ENCODE measurements at places on chromosomes 4 and X. TPM values are rescaled to one million over a fixed set of nuclear protein-coding genes. Genes with fewer than 3 reads are reported as not detected.

Gene NPY2R
- not detected for total RNA-seq

Gene ZCCHC12
- total RNA-seq, result not detected

Gene KLKB1
- total RNA-seq, result 0.48 TPM

Gene SPACA5B
- not detected for total RNA-seq

Gene RAB9B
- 0.37 TPM for total RNA-seq

Gene PNMA5
- 0.17 TPM for total RNA-seq

Gene GAGE1
- total RNA-seq, result not detected

Gene KLHL5
- 18.3 TPM for total RNA-seq

Gene MAGEA12
- total RNA-seq, result not detected

Gene CXCL9
- total RNA-seq, result 0.20 TPM

Gene SPP1
- 24.0 TPM for total RNA-seq

Gene MUC7
- total RNA-seq, result not detected

Gene MEPE
- not detected for total RNA-seq

Gene TMPRSS11B
- not detected for total RNA-seq

Gene ADGRL3
- total RNA-seq, result not detected

Gene SATL1
- not detected for total RNA-seq

Gene NRK
- total RNA-seq, result not detected

Gene TLR8
- total RNA-seq, result 0.11 TPM

Gene TBX22
- total RNA-seq, result not detected

Gene KDR
- not detected for total RNA-seq

Gene TMPRSS11F
- not detected for total RNA-seq

Gene ANOS1
- total RNA-seq, result 0.08 TPM

Gene S100P
- total RNA-seq, result not detected

Gene CXCL8
- total RNA-seq, result 2.3 TPM

Gene JCHAIN
- not detected for total RNA-seq

Gene CACNA1F
- 2.2 TPM for total RNA-seq

Gene SORBS2
- not detected for total RNA-seq

Gene ABHD18
- 23.3 TPM for total RNA-seq

Gene GPRASP2
- 0.77 TPM for total RNA-seq

Gene TCP11X2
- not detected for total RNA-seq

Gene SFRP2
- total RNA-seq, result not detected

Gene PDK3
- total RNA-seq, result 32.4 TPM

Gene TDO2
- not detected for total RNA-seq

Gene PCDH10
- not detected for total RNA-seq

Gene HSFX1
- total RNA-seq, result 0.86 TPM

Gene GAGE12J
- not detected for total RNA-seq

Gene TEX13D
- not detected for total RNA-seq

Gene SLC6A14
- not detected for total RNA-seq

Gene RTL5
- 2.4 TPM for total RNA-seq

Gene LCORL
- 18.1 TPM for total RNA-seq

Gene HMX1
- not detected for total RNA-seq

Gene HAND2
- not detected for total RNA-seq

Gene CYTL1
- not detected for total RNA-seq

Gene HTN3
- not detected for total RNA-seq

Gene TLR3
- 1.8 TPM for total RNA-seq

Gene P2RY4
- total RNA-seq, result 0.19 TPM

Gene CENPVL1
- total RNA-seq, result not detected

Gene ODAPH
- total RNA-seq, result 0.31 TPM

Gene SERTM2
- total RNA-seq, result not detected

Gene DDX53
- total RNA-seq, result not detected

Gene PWWP3B
- not detected for total RNA-seq

Gene CHIC2
- 29.3 TPM for total RNA-seq

Gene FGF2
- not detected for total RNA-seq

Gene REPS2
- 0.08 TPM for total RNA-seq

Gene PSAPL1
- not detected for total RNA-seq

Gene F8A2
- not detected for total RNA-seq

Measured in activated naive CD8-positive, alpha-beta T cell treated with anti-CD3 and anti-CD28 coated beads, Interleukin-2, amount 10 ng/mL, durations not matched to agents 7 days and 5 days (primary cell).